ENCODE measurements at places on chromosomes 2 and 18.

DNA sequence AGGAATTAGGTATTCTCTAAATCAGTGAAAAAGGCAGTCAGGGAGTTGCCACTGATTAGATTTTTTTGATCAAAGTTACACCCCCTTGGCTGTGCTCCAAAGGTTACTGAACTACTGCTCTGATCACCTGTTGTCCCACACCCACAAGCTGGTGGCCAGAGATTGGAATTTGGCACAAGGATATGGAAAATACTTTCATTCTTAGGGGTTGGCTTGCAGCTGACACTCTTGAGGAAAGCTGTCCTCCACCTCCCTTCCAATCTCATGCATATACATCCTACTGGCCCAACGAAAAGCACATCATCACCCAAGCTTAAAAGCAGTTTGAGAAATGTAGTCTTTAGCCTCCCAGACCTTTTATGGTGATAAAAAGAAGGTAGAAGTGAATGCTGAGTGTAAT, 329.5 kb upstream of the CHAC2 start:
- no peak for DNase-seq

DNA sequence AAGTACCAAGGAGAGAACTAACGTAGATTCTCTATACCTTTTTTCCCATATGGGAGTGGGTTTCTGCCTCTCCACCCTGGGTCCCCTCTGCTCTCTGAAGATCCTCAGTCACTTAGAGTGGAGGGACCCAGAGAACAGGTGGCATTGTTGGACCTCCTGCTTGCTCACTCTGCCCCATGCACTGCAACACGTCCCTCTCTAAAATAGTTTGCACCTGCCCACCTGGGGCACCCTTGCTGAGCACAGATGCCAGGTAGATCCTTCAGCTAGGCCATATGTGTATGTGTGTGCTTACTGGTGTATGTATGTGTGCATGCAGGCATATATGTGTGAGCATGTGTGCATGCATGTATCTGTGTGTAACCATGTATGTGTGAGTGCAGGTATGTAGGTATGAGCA, 2.2 kb downstream of the IL36RN start:
- DNase-seq: no peak

DNA sequence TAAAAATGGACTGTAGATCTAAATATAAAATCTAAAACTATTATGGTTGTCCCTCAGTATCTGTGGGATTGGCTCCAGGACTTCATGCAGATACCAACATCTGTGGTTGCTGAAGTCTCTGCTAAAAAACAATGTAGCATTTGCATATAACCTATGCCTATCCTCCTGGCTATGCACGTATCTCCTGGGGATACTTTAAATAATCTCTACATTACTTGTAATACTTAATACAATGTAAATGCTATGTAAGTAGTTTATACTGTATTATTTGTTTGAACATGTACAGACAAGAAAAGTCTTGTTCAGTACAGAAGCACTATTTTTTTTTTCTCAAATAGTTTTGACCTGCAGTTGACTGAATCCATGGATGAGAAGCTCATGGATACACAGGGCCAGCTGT, 134.9 kb downstream of the ZAP70 start:
- DNase-seq: no peak

DNA sequence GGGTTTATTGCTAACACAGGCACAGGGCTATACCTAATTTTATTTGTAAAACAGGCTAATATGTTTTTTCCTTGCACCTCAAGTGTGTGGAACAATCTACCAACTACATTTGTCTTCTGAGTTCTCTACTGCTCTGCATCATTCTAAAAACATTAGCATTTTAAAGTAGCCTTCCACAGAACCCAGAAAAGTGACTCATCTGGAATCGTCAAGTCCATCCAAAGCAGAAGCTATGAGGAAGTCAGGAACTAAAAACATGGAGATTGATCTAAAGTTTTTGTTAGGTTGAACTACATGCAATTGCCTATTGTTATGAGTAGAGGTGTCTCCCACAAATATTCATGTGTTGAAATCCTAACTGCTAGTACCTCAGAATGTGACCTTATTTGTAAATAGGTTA, 70.9 kb downstream of the SUCLG1 start:
- peak; percentile 42 for DNase-seq

- no peak for DNase-seq
These were observed 1037.2 kb upstream of the ACVR2A start for GRCh38 chr2:146807568-146808168.

DNA sequence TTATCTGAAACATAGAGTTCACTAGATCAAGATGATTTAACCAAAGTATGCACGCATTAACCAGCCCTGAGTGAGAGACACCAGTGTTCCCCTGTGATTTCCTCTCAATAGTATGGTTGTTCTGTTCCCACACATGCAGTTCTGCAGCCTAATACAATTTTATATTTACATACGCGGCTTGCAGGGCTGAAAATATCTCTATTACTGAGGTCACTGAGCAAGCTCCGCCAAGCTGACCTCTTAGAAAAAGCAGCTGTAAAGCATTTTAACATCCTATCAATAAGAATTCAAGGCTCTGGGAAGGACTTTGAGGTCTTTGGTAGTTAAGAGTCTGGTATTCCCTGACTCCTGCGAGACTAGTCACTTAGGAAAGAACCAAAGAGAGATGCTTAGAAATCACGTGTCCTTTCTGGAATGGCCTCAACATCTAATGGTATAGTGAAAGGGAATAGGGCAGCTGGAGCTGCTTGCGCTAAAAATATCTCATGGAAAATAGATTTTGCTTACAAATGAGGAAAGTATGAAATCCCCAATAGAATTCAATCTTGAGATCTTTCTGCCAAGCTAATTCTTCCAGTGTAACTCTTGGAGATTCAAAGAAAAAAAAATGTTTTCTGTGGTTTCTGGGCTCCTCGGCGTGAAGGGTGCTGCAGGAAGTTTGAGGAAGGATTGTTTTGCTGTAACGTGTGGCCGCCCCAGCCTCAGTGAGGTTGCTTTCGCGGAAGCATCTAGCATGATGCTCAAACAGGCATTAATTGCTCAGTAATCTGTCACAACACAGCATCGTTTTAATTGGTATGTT, 59.2 kb downstream of the DOCK10 start:
- DNase-seq: peak; percentile 55

DNA sequence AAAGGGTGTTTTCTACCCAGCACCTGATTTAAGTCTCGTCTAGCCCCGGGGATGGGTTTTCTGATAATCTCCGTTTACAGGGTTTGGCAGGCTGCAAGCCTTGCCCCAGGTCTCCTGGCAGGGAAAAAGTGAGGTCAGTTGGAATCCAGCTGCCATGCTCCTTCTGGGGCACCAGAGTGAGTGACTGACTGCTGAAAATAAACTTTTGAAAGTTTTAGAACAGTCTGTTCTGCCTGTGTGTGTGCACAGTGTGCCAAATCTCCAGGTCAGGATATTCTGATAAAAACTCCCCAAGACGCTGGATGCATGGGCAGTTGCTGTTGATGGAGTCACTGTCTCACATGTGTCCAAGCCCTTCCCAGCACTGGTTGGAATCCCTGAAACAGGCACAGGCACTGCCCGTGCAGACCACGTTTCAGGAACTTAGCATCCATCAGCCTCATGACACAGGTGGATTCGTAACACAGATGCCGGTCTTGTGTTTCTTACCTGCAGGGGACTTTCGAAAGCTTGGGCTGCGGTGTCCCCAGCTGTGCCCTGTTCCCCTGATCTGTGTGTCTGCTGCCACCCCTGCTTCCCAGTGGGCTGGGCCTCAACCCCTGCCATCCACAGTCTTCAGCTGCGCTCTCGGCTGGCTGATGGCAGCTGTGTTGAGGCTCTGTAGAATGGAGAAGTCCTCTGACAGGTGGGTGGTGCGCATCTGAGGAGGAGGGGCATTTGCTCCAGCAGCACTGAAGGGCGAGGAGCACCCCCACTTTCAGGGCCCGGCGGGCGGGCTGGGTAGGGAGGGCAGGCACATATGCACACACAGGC, 65.0 kb downstream of the SH3RF3 start:
- no peak for DNase-seq

- peak; percentile 56 for DNase-seq
These were observed 63.3 kb upstream of the GALNT5 start for GRCh38 chr2:157194097-157194688.

DNA sequence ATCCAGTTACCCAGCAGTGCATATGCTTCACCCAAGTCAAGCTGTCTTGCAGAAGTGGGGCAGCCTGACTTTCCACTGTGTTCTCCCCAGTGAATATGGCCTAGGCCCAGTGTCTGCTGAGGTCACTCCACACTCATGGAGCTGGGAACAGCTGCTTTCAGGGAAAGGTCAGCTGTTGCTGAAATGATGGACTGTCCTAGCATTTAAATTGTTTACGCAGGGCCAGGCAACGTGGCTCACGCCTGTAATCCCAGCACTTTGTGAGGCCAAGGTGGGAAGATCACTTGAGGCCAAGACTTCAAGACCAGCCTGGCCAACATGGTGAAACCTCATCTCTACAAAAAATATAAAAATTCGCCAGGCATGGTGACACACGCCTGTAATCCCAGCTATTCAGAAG, 86.5 kb downstream of the LIPG start:
- DNase-seq: no peak

DNA sequence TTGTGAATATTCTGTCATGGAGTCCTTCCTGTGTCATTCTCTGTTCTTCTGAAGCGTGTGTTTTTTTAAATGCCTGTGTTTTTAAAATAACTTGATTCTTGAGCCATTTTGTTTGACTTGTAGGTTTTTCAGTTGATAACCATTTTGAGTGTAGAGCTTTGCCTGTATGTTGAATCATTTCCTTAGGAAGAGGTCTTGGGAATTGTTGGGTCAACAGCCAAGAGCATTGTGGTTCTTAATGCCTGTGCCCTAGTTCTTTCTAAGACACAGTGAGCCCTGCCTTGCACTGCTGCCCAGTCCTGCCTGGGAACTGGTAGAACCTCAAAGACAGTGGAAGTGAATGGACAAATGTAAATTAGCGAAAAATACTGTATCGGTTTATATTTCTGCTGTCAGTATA, 25.9 kb downstream of the RAB12 start:
- peak; percentile 22 for DNase-seq

- no peak for DNase-seq
These were observed 305.9 kb downstream of the ARHGAP15 start for GRCh38 chr2:143435131-143435530.

- DNase-seq: no peak
These were observed 55.6 kb upstream of the MYL1 start for GRCh38 chr2:210370562-210370961.

DNA sequence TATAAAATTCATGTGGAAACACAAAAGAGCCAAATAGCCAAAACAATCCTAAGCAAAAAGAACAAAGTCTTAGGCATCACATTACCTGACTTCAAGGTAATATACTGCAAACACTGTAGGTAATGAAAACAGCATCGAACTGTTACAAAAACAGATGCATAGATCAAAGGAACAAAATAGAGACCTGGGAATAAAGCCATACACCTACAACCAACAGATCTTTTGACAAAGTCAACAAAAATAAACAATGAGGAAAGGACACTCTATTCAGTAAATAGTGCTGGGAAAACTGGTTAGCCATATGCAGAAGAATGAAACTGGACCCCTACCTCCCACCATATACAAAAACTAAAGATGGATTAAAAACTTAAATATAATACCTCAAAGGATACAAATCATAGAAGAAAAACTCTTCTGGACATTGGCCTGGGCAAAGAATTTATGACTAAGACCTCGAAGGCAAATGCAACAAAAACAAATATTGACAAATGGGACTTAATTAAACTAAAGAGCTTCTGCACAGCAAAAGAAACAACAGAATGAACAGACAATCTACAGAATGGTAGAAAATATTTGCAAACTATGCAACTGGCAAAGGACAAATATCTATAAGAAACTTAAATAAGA, 218.0 kb downstream of the PHLPP1 start:
- DNase-seq: no peak

GRCh38 chr2:63665846-63666475, 77.2 kb downstream of the MDH1 start:
- DNase-seq: peak; percentile 67

GRCh38 chr18:57950542-57950941, 93.5 kb upstream of the NEDD4L start:
- no peak for DNase-seq

DNA sequence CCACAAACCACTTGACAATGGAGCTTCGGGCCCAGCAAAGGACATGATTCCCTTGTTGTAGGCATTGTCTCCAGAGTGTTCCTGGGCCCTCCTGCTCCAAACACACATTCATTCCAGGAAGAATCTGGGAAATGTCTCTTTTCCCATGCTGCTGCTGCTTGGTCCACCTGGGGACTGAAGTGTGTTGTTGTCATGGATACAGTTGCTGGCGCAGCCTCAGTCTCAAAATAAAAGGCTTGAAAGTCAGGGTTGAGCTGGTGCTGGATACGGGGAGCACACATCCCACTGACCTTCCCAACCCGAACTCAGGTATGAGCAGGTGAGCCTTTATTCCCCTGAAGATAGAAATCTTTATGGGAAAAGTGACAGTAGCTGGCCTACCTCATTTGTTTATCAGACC, 30.6 kb upstream of the SPP2 start:
- no peak for DNase-seq

GRCh38 chr2:202164411-202164810, 74.0 kb downstream of the SUMO1 start:
- DNase-seq: no peak

DNA sequence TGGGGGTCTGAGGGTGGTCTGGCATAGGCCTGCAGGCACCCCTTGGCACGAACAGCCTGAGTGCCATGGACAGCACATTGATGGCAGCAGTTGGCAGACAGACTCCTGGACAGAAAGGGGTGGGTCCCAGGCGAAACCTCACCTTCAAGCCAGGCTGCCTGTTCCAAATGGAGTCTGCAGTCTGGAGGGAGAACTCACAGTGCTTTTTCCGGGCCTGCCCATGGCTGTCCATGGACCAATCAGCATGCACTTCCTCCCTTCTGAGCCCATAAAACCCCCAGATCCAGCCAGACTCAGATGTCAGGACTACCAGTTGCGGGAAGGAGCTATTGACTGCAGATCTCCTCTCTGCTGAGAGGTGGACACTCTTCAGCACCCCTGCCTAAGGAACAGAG, 694.6 kb upstream of the ACVR2A start:
- DNase-seq: no peak

Measured in AG20443 (cell line).